HEK293T (cell line): ENCODE measurements at places on chromosomes 2 and 18.
A peak's percentile ranks its signal among the peaks of the same experiment; 100 is the strongest.

GRCh38 chr2:205364261-205364660 is 318.0 kb upstream of the NRP2 start:
- no peak for DNase-seq

DNA sequence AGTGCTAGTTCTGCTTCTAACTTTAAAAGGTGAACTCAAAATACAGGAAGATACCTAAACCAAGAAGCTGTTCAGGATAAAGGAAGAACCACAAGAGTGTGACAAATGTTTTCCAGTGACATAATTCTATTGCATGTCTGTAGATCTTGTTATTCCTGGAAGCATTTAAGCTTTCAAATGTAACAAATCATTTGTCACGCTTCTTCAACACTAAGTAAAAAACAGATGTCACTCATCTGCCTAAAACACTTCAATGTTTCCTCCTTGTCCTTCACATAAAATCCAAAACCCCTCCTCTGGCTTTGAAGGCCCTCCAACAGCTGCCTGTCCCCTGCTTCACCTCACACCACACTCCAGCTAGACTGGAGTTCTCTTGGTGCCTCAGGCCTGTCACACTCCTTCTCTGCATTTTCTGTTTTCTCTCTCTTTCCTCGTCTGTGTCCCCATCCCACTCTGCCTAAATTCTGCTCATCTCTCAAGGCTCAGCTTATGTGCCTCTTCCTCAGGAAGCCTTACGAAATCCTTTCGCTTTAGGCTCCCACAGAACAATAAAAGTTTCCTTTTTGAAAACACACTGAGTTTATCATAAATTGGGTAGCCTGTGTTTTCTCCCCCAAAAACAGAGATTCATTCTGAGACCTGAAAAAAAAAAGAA is 6.4 kb upstream of the CLEC4F start:
- DNase-seq = no peak

DNA sequence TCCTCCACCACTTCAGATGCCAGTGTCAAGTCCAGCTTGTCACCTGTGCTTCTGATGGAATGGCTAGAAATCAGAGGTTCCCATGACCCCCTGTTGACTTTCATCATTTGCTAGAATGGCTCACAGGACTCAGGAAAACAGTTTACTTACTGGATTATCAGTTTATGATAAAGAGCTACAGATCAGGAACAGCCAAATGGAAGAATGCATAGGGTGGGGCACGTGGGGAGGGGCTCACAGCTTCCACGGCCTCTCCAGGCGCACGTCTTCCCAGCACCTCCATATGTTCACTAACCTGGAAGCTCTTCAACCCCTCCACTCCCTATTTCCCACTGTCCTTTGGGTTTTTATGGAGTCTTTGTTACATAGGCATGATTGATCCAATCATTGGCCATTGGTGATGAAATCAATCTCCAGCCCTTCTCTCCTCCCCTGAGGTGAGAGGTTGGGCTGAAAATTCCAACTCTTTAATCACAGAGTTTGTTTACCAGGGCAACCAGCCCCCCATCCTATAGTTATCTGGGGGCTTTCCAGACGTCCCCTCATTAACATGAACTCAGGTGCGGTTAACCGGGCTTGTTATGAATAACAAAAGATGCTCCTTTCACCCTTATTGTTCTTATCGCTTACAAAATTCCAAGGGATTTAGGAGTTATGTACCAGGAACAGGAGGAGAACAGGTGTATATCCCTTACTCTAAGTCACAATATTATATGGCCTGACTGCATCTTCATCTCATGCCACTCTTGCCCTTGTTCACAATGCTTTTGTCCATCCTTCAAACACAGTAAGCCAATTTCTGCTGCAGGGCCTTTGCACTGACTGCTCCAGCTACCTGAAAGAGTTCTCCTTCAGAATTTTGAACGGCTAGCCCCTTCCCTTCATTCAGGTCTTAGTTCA is 35.2 kb downstream of the ANXA4 start:
- DNase-seq = no peak

DNA sequence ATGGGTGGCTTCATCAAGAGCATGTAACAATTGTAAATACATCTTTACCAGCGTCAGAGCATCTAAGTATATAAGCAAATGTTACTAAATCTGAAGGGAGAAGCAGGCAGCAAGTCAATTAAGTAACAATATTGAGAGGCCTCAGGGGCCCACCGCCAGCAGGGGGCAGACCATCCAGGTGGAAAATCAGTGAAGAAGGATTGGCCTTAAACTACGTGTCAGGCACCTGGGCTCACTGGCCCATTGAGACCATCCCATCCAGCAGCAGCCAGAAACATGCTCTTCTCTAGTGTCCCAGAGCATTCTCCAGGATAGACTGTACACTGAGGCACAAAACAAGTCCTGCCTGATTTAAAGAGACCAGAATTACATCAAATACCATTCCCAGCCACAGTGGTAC is 96.2 kb upstream of the SNTG2 start:
- peak; percentile 61 for DNase-seq
